ENCODE measurements at places on chromosomes 7 and 10.

DNA sequence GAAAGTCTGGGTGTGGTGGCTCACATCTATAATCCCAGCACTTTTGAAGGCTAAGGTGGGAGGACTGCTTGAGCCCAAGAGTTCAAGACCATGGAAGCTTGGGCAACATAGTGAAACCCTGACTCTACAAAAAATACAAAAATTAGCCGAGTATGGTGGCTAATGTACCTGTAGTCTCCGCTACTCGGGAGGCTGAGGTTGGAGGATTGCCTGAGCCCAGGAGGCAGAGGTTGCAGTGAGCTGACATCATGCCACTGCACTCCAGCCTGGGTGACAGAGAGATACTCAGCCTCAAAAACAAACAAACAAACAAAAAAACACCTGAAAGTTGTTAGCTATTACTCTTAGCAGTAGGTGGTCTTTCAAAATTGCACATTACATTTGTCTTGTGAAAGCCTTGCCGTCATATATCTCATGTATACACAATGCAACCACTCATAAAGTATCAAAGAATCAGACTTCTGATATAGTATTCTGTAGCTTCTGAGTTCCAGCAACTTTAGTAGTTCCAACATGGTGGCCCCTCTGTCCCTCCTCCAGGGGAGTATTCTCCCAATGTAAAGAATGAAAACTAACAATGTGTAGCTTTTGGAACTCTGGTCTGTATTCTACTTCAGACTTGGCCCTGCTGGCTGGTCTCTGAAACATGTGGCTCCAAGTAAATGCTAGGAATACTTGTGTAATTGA is 101.5 kb downstream of the ZNF92 start:
- DNase-seq = no peak

DNA sequence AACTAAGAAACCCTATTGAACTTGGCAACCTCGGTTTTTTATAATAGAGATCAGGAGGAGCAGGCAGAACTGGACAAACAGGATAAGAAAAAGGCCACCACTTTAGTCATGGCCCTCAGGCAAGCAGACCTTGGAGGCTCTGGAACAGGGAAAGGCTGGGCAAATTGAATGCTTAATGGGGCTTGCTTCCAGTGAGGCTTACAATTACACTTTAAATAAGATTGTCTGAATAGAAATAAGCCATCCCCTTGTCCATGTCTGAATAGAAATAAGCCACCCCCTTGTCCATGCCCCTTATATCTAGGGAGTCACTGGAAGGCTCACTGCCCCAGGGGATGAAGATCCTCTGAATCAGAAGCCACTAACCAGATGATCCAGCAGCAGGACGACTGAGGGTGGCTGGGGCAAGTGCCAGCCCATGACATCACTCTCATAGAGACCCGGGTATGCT is 40.6 kb downstream of the AKR1B15 start:
- DNase-seq = no peak

GRCh38 chr10:78491812-78492211 is 458.1 kb downstream of the RPS24 start:
- DNase-seq = no peak

DNA sequence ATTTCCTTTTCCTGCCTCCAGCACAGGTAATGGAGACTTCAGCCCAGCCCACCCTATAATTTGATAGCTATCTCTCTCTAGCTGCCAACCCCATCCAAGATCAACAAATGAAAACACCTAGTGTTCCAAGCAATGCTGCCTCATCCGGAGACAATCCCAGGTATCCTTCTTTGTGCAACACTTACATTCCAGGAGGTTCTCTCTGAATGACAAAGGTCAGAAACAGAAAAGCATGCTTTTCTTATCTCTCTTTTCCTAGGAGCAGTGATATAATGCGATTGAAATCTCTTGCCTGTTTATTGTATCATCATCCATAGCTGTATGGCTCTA is 699.3 kb downstream of the INHBA start:
- DNase-seq = no peak

DNA sequence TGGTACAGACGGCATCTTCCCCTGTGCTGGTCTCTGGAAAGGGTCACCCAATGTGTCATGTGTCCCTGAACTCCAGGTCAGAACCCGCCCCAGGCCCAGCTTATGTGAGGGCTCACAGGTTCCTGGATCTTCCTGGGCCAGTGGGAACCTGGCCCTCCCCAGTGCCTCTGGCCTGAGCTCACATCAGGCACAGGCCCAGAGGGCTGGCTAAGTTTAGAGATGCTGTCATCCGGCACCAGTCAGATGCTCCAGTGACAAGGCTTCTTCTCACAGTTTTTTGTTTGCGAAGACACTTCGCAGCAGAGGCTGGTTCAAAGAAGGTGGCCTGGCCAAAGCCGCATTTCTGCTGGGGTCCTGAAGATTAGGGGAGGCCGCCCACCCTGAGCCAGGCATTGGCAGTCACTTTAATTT is 11.8 kb downstream of the CAMK2B start:
- DNase-seq = no peak

DNA sequence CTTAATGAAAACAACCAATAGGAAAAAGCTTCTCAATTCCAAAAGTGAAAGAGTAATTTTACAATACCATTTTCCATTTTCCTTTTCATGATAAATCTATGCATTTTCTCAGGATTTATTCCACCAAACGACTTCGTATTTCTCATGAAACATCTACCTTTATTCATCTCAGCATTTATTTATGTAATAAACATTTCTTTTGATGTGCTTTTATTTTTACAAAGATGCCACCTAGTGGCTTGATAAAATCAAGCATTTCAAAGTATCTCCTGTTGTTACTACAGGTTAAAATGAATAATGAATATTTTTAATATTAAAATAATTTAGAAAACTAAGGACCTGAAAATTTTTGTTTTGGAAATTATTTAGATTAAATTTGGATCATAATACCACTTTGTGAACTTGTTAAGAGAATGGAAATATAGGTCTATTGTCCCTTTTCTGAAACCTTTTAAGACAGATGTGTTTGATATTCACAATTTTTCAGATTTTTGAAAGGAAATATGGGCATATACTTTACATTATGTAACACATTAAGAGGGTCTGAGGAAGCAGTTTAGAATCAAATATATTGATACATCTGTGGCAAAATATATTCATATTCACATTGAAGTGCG is 2.7 kb upstream of the IQUB start:
- no peak for DNase-seq

GRCh38 chr7:131364767-131365344 is 37.2 kb downstream of the MKLN1 start:
- DNase-seq = no peak

DNA sequence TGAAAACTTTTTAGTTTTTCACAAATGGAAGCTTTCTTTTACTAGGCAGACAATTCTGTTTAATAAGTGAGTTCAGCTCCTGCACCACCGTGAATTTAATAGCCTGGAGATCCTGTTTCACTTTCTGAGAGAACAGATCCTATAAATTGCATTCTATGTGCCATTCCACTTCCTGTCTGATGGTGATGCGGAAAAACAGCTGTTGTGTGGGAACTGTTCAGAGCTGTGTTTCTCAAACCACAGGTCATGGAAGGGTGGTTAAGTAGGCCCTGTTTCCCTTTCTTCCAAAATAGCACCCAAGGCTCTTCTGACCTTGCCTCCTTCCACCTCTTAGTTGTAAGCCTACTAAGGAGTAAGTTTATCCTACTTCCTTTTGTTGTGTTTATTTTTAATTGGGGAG is 97.2 kb upstream of the DKK1 start:
- DNase-seq = no peak

DNA sequence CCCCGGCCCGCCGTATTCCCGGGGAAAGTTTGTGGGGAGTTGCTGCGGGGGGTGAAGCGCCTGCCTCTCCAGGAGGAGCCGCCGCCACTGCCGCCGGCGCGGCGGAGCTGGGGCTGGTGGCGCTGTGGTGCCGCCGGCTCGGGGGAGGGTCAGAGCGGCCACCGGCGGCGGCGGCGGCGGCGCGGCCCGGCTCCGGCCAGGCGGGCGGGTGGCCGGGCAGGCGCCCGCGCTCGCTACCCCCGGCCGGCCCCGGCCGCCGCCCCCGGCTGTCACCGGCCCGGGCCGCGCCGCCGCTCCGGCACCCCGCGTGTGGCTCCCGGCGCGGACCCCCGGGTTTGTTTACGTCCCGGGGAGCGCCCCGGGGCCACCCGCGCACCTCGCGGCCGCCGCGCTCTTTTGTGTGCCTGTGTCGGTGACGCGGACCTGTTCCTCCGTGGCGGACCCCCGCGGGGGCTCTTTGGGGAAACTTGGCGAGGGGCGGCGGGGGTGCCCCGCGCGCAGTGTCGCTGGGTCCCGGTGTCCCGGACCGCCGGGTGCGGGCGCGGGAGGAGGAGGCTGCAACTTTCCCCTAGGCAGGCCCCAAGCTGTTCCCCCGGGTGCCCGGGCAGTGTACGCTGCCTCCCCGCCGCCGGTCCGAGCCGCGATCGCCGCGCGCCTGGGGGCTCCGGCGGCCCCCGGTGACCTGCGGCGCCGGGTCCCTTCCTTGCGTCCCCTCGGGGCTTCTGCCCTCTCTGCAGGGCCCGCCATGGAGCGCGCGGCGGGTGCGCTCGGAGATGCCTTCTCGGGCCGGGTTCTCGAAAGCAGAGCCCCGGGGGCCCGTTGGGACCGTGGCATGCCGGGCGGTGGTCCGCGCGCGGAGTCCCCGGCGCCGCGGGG is 593 bp upstream of the CUX1 start:
- no peak for DNase-seq

- DNase-seq = no peak
These were observed 1.5 kb upstream of the PARD3 start for GRCh38 chr10:34816501-34817002.

DNA sequence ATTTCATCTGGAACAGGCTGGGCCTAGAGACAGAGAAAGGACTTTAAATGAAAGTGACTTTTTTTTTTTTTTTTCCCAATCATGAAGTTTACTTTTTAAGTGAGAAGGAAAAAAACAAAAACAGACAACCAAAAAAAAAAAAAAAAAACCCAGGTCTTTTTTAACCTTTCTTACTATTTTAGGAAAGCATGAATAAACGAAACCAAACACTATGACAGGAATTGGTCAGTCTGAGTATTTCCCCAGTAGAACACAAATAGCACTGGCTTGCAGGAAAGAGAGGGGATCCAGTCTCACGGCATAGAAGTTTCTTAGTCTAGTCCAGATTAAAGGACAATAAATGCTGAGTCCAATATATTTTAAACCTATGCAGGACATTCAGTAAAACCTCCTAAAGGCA is 180.5 kb upstream of the CCDC6 start:
- no peak for DNase-seq

DNA sequence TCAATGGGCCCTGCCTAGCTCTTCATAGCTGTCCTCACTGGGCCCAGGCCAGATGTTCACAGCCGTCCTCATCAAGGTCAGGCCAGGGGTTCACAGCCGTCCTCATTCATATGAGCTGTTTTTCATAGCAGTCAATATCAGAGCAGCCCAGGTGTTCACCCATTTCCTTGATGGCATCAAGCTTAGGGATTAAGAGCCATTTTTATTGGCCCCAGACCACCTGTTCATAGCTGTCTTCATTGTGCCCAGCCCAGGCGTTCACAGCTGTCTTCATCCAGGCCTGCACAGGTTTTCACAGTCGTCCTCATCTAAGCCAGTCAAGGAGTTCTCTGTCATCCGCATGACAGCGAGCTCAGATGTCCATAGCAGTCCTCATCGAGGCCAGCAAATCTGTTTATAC is 9.4 kb downstream of the FRG2B start:
- no peak for DNase-seq

DNA sequence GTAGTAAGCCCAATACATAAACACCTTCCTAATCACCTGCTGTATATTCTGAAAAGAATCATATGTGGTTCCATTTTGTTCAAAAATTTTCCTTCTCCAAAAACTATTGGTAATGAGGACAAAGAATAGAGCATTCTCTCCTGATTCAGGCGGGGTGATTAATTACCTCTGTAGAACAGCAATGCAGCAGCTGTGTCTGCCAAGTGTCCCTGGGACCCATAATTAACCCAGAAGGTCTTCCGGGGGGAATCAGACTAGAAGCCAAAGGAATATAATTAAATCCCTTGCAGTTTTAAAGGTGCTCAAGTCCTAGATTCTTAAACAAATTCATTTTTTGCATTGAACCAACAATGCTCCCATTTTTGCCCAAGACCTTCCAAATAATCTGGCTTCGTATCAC is 60.3 kb upstream of the ABLIM1 start:
- DNase-seq = no peak

GRCh38 chr7:124462249-124462648 is 303.3 kb downstream of the GPR37 start:
- DNase-seq = no peak

DNA sequence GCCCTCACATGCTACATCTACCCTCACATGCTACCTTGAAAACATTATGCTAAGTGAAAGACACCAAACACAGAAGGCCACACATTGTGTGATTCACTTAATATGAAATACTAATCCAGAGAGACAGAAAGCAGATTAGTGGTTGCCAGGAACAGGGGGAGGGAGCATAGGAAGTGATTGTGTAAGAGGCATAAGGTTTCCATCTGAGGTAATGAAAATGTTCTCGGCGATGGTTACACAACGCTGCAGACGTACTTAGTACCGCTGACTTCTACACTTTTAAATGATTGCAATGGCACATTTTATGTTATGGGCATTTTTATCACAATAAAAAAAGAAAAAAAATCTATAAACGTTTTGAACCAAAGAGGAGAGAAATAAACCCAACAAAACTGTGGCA is 742.3 kb downstream of the TYW1 start:
- DNase-seq = no peak

DNA sequence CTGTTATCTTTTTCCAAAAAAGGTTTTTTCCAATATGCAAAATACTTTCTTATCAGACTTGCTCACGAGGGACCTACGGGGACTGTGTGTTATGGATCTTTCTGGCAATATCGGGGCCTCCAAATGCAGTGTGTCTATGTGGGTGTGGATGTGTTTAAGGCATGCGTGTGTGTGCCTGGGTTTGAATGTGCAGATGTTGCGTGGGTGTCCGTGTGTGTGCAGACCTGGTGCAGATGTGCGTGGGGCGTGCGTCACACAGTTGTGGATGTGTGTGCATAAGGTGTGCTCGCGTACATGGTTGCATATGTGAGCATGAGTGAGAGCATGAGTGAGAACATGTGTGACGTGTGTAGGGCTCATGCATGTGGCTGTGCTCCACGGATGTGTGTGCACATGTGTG is 19.7 kb downstream of the NKX6-2 start:
- no peak for DNase-seq

DNA sequence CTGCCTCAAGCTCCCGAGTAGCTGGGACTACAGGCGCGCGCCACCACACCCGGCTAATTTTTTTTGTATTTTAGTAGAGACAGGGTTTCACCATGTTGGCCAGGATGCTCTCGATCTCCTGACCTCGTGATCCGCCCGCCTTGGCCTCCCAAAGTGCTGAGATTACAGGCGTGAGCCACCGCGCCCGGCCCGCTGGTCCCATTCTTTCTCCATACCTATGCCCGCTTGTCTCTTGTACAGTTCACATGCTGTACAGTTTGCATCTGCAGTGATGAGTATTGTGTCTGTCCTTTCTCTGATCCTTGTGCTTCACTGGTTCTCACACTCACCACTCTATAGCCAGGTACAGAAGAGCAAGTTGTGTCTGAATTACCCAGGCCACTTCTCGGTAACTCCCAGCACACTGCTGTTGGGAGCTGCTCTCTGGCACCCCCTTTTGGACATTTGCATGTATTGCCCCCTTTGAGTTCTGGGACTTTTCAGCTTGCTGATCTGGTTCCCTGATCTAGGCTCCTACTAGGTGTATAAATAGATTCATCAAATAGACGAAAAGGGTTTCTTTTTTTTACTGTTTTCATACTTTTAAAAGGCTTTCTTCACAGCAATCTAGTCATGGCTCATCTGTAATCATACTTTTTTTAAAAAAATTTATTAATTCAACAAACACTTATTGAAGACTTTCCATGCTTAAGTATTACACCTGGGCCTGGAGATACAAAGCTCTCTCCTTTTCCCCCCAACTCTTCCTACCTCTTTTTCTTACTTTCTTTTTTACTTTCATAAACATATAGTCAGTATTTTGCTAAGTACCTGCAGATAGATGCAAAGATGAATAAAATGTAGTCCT is 53.5 kb downstream of the AOAH start:
- DNase-seq = no peak
